ENCODE measurements at places on chromosomes 7 and 10.

DNA sequence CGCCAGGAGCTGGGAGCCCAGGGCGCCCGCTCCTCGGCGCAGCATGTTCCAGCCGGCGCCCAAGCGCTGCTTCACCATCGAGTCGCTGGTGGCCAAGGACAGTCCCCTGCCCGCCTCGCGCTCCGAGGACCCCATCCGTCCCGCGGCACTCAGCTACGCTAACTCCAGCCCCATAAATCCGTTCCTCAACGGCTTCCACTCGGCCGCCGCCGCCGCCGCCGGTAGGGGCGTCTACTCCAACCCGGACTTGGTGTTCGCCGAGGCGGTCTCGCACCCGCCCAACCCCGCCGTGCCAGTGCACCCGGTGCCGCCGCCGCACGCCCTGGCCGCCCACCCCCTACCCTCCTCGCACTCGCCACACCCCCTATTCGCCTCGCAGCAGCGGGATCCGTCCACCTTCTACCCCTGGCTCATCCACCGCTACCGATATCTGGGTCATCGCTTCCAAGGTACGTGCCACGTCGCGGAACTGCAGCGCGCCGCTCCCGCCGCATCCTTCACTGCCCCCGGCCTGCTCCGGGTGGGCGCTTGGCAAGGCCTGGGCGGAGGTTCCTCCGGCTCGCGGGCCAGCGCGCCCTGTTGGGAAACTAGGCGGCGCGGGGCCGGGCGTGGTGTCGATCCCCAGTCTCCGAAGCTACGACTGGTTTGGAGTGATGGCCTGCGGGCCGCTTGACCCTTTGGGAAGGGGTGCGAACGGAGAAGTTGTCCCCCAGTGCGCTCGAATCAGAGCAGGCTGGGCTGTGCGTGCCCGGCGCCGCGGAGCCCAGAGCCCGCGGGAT is 868 bp downstream of the EMX2 start:
- DNase-seq: no peak

- DNase-seq: no peak
These were observed 14.0 kb upstream of the INSIG1 start for GRCh38 chr7:155283565-155284194.

GRCh38 chr10:129491123-129491734 is 24.2 kb downstream of the MGMT start:
- no peak for DNase-seq

DNA sequence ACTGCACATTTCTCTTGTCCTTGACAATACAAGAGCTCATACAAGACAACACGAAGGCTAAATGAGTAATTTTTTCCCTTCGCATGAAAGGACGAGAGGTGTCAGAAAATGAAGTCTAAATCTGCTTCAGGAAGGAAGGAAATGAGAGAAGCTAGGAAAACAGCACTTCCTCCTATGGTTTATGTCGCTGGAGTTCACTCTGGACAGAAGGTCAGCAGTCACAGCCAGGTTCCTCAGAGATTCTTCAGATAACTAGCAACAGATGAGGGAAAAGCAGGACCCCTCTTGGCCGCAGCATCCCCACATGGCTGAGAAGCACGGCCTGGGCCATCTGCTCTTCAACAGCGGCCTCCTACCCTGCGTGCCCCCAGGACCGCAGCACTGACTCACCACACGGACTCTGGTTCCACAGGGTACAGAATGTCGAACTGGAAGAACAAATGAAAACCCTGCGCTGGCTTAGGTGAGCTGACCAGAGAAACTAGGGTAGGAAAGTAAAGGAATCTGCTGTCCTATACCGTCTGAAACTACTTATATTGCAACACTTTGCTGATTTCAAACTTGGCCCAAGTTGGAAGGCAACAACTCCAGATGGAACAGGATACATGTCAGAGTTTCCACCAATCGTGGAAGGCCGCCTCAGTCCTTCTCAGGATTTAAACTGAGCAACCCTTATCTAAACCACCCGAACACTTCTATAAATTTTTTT is 26.3 kb downstream of the DNMBP start:
- DNase-seq: no peak

GRCh38 chr7:43954524-43955228 is 28.4 kb downstream of the UBE2D4 start:
- DNase-seq: no peak

GRCh38 chr10:31187182-31187581 is 131.8 kb upstream of the ZEB1 start:
- DNase-seq: no peak

- DNase-seq: no peak
These were observed 29.4 kb downstream of the COL1A2 start for GRCh38 chr7:94423863-94424735.

DNA sequence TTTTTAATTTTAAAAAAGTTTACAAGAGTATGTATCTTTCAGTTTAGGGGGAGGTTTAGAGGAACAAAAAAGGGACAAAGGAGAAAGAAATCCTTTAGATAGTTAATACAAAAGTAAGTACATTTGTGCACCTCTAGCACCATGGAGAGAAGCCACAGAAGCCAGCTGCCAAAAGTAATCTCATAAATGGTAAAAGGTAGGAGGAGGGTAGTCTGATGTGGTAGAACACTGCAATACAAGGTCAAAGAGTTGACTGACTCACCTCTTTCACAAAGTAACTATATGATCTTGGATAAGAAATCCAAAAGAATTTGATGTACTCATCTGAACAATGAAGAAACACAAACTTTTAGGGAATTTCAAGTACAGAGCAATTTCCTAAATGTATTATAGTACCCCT is 68.1 kb downstream of the CNOT4 start:
- no peak for DNase-seq

- DNase-seq: no peak
These were observed 913 bp downstream of the ADCYAP1R1 start for GRCh38 chr7:31052841-31053601.

DNA sequence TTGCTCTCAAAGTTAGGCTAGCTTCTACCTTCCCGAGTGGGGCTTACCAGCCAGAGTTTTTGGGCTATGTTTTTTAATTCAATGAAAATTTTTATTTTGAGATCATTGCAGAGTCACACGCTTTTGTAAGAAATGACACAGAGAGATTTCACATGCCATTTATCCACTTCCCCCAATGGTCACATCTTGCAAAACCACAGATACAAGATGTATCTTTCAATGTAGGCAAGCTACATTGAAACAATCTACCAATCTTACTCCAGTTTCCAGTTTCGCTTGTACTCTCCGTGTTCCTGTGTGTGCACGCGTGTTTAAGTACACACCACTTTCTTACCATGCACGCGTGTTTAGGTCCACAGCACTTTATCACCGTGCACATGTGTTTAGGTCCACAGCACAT is 89.4 kb upstream of the LEP start:
- DNase-seq: no peak

GRCh38 chr7:48245751-48246472 is 74.7 kb downstream of the ABCA13 start:
- no peak for DNase-seq

GRCh38 chr7:122454776-122455507 is 150.4 kb upstream of the FEZF1 start:
- no peak for DNase-seq

DNA sequence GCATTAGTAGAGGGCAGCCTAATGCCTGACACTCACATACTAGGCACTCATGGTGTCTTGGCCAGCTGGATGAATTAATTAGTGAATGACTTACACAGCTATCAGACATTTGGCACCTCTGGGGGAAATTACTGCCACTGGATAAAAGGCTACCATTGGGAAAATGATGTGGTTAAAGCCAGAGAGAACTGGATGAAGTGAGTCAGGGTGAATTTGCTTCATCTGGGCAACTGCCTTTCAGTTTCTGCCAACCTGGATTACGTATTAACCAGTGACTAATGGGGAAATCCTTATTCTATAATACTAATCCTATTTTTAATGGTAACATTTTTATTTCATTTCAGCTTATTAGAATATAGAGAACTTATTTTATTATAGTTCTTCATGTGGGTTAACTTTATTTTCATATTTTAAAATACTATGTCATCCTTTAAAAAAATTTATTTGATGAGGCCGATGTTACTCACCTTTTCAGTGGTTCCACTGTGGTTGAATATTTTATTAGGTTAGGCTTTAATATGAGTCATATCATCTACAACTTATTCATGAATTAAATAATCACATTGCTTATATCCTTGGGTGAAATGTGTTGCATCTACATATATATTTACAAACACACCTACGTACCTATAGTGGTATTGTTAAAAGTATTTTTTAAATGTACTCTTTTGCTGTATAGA is 85.6 kb upstream of the CAPZA2 start:
- no peak for DNase-seq

DNA sequence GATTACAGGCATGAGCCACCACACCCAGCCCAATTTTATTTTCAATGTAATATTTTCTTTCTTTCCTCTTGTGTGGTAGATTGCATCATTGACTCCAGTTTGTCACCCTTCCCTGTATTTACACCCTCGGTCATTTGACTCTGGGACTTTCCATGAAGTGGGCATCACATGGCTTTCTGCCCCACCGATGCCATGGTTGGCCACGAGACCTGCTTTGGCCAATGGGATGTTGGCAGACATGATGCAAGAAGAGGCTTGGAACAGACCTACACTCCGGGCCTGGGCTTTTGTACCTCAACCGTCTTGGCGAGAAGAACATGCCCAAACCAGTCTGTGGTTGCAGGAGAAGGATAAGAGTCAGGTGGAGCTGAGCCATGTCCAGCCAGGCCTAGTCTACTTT is 38.8 kb upstream of the CACUL1 start:
- no peak for DNase-seq
